Mesendoderm (in vitro differentiated cells): ENCODE measurements at places on chromosomes 2 and 18.

DNA sequence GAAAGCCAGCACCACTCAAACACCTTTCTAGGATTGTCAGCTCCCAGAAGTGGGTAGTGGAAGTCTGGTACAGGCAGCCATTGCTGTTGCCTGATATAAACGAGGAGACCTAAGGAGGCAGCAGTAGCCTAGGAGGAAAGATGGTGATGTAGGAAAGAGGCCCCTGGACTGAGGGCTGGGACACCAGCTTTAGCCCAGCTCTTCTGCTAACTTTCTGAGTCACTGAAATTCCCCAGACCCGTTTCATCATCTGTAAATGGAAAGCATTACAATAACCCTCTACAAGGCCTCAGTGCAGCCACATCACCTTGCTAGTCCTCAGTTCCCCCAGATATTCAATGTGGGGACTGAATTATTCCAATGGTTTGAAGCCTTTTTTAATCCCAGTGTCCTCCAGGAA lies 336.5 kb downstream of the TNS1 start:
- no peaks in the 10 kb centered on the region for H3K36me3 ChIP-seq
- no peak overlapping the region for H3K27ac ChIP-seq
- no peak overlapping the region for H3K4me3 ChIP-seq
- no peaks in the 10 kb centered on the region for H3K4me1 ChIP-seq
- DNase-seq: no peak

GRCh38 chr2:197674591-197674990 lies 796 bp downstream of the RFTN2 start:
- H3K4me3 ChIP-seq: no peak overlapping the region
- DNase-seq: no peak
- H3K4me1 ChIP-seq: peaks cover 3% of the 10 kb centered on the region

- H3K4me1 ChIP-seq: no peaks in the 10 kb centered on the region
- no peaks in the 10 kb centered on the region for H3K27me3 ChIP-seq
- no peak overlapping the region for H3K27ac ChIP-seq
- no peaks in the 10 kb centered on the region for H3K36me3 ChIP-seq
These were observed 115.2 kb downstream of the MARCHF4 start for GRCh38 chr2:216257089-216257488.

DNA sequence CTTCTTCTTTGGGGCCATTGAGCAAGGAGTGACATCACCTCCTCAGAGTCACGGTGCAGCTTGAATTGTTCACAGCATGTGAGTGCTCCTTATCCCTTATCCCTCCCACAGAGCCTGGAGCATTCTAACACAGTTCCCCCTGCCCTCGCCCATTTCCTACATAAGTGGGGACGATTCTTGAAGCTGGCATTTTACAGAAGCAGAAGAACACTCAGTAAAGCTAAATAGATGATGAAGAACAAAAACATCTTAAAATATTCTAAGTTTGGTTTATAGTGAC lies 135.8 kb upstream of the APCDD1 start:
- no peaks in the 10 kb centered on the region for H3K27me3 ChIP-seq
- peak; percentile 85 for DNase-seq
- H3K4me3 ChIP-seq: no peak overlapping the region
- peak overlapping the region; percentile 58 for H3K27ac ChIP-seq

GRCh38 chr2:69801745-69802290 lies 27.6 kb upstream of the GMCL1 start:
- no peak overlapping the region for H3K4me3 ChIP-seq
- H3K27me3 ChIP-seq: no peaks in the 10 kb centered on the region
- H3K4me1 ChIP-seq: peaks cover 25% of the 10 kb centered on the region
- peak overlapping the region; percentile 34 for H3K27ac ChIP-seq
- DNase-seq: no peak
- no peaks in the 10 kb centered on the region for H3K36me3 ChIP-seq

DNA sequence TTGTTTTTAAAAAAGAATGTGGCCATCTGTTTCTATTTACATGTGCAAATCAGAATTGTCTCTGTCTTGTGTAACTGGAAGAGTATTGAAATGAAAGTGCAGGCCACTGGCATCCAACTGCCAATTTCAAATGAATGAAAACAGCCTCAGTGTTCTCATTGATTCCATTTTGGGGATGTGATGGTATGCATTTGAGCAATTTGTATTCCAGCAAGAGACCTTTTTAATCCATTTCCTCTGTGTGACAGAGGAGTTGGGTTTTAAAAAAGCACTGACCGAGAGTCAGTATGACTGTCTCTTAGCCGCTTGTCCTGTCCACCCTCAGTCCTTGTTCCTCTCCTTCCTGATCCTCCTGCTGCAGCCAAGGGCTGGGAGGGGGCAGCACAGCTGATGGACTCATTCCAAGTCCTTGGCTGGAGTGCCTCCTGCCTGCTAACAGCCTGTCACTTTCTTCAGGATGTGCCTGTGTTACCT lies 50.0 kb downstream of the ASAP2 start:
- no peak overlapping the region for H3K27ac ChIP-seq
- no peaks in the 10 kb centered on the region for H3K4me1 ChIP-seq
- H3K36me3 ChIP-seq: no peaks in the 10 kb centered on the region
- no peaks in the 10 kb centered on the region for H3K27me3 ChIP-seq

DNA sequence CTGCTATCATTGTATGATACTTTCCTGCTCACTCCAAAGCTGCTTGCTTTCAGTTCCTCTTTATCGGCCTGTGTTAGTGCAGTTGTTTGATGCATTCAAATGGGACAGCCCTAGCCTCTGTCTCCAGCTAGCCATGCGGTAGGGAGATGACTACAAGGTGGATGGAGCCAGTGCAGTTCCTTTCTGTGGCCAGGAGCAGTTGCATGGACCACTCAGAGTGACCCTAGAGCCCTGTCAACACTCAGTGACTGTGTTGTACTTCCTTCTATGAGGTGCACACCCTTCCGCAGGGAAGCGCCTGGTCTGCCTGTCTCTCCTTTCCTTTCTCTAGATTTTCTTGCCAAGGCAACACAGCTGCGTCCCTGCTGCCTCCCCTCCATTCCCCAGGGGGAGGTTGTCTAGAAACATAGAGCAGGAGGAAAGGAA lies 33.8 kb downstream of the KCNS3 start:
- DNase-seq: no peak
- no peak overlapping the region for H3K4me3 ChIP-seq
- no peaks in the 10 kb centered on the region for H3K4me1 ChIP-seq
- no peaks in the 10 kb centered on the region for H3K27me3 ChIP-seq
- H3K36me3 ChIP-seq: no peaks in the 10 kb centered on the region
- H3K27ac ChIP-seq: no peak overlapping the region

DNA sequence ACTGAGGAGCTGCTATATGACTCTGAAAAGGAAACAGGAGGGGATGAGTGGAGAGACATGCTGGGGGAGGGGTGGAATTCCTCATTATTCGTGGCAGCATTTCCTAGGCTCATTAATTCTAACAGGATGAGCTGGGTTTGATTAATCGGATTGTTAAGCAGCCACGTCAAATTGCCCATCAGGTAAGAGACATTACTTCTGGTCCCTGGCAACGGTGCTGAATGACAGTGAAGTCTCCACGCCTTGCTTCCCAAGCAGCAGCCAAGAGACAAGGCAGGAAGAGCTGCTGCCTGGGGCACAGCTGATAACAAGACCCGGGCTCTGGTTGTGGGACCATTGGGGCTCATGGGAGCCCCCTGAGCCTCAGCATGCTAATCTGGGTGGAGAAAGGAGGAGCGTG lies 86.6 kb downstream of the MARCHF4 start:
- no peaks in the 10 kb centered on the region for H3K36me3 ChIP-seq
- H3K27ac ChIP-seq: no peak overlapping the region
- H3K27me3 ChIP-seq: no peaks in the 10 kb centered on the region
- no peak overlapping the region for H3K4me3 ChIP-seq

DNA sequence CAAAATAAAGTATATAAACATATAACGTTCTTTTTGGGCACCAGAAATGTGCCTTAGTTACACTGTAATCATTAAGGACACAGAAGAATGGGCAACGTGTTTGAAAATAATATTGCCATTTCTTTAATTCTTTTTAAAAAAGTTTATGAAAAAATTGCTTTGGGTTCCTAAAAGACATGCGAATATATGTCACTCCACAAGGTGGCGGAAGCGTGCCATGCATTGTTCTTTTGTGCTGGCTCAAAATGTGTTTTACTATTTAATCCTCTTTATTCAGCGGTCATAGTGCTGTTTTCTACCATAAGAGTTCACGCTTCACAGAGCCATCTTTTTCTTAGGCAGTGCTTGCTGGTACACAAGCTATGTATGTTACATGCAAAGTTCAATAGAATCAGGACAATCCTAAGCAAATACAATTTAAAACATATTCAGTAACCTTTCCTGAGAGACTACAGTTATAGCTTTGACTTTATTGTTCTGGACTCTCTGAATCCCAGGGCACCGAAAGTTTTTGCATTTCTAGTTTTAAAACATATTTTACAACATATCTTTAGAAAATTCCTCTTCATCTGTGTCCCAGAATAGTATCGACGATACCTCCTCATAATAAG lies 147.8 kb upstream of the ERBB4 start:
- no peaks in the 10 kb centered on the region for H3K36me3 ChIP-seq
- H3K4me1 ChIP-seq: no peaks in the 10 kb centered on the region
- H3K4me3 ChIP-seq: no peak overlapping the region
- H3K27me3 ChIP-seq: no peaks in the 10 kb centered on the region

DNA sequence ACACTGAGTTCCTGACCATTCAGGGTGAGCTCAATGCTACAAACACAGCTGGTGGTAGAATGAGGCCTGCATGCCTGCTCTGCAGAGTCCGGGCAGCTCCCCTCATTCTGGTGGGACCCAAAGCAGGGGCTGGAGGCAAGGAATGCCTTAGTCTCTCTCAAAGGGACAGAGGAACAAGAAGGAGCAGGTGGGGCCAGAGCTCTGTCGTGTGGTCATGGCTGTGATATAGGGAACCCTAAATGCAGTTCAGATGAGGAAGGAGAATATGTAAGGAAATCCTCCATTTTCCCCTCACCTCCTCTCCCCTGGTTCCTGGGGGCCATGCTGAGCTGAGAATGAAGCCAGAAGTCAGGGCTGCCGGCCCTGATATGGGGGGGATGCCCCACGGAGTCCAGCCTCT lies 334.3 kb downstream of the CYP26B1 start:
- H3K27me3 ChIP-seq: no peaks in the 10 kb centered on the region
- H3K4me1 ChIP-seq: no peaks in the 10 kb centered on the region
- no peak overlapping the region for H3K4me3 ChIP-seq
- no peak overlapping the region for H3K27ac ChIP-seq

DNA sequence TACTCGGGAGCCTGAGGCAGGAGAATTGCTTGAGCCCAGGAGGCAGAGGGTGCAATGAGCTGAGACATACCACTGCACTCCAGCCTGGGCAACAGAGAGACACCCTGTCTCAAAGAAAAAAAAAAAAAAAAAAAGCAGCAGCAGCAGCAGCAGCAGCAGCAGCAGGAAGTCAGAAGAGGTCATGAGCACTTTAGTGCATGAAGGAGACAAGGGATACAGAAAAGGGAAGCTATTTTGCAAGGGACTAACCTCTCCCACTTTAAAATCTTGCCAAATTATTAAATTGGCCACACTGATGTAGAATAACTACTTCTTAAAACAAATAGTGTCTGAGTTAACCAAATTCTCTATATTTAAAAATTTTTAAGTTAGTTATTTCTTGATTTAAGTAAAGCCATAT lies 113.4 kb upstream of the PDE1A start:
- no peak for DNase-seq
- H3K27ac ChIP-seq: no peak overlapping the region
- H3K36me3 ChIP-seq: no peaks in the 10 kb centered on the region
- H3K4me3 ChIP-seq: no peak overlapping the region
- no peaks in the 10 kb centered on the region for H3K4me1 ChIP-seq

- H3K4me3 ChIP-seq: no peak overlapping the region
- H3K4me1 ChIP-seq: no peaks in the 10 kb centered on the region
- no peaks in the 10 kb centered on the region for H3K27me3 ChIP-seq
- DNase-seq: no peak
- no peak overlapping the region for H3K27ac ChIP-seq
These were observed 163.4 kb downstream of the LDLRAD4 start for GRCh38 chr18:13381944-13382365.

DNA sequence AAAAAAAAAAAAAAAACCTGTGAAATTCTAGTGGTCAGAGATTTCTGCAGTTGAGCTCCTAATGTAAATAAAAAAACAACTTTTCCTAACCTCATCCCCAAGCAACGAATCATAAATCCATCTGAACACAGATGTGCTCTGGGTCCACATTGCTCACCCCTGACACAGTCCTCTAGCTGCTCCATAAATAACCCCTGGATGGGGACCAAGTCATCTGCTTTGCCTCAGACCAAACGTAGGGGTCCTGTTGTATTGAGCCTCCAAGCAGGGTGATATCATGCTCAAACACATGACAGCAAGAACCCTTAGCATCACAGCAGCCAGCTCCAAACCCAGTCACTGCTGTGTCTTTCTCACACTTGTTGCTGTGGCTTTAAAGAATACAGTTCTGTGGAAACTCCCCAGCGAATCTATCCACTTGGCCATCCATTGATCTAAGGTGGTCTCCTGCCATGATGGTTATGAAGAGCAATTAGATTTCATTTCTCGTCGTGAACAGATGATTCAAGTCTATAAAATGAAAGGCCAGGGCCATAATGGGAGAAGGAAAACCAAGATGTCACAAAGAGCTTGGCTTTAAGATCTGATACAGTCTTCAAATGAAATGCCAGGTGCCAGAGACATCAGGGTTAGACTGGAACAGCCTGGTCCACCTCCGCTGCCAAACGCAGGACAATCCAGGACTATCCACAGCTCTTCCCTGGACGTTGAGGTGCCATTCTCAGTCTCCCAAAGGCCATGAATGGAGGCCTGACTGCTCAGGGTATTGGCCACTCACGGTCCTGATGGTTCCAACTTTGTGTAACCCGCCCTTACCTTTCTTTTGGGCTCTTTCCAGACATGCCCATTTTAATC lies 39.0 kb downstream of the TBC1D8 start:
- H3K4me1 ChIP-seq: peaks cover 7% of the 10 kb centered on the region
- H3K27me3 ChIP-seq: no peaks in the 10 kb centered on the region
- DNase-seq: no peak
- H3K27ac ChIP-seq: no peak overlapping the region
- H3K4me3 ChIP-seq: no peak overlapping the region
- no peaks in the 10 kb centered on the region for H3K36me3 ChIP-seq

DNA sequence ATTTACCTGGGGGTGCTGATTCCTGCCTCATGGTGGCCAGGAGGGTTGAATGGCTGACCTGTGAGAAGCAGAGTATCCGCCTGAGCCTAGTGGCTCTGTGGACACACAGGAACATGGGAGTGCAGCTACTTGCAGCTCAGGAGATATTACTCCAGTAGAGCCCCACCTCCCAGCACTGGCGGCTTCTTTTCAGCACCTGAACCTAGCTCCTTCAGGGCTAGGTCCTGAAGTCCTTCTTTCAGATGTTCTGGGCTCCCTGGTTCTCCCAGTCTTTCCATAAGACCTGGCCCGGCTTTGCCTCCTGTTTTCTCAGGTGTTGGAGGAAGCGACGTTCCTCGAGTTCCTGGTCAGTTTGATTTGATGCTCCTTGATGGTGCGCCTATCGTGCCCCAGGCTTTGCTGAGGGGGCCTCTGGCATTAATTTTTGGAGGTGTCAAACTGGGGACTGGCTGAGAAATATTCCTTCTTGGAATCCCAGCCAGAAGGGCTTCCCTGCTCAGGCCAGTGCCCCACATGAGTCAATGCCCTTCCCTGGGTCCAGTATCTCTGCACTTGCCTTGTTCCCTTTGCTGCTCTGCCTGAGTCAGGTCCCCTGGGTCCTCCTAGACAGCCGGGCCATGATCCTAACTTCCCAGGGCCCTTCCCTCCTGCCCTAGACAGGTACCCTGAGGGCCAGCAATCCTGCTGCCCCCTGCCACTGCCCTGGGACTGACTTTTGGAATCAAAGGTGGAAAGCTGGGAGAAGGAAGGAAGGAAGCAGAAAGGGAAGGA lies 110.7 kb upstream of the HAAO start:
- no peak overlapping the region for H3K27ac ChIP-seq
- H3K27me3 ChIP-seq: no peaks in the 10 kb centered on the region
- H3K4me3 ChIP-seq: no peak overlapping the region
- DNase-seq: no peak
